Lower leg skin (tissue), 4 donors: ENCODE measurements at places on chromosomes 11 and 22. TPM values are rescaled to one million over a fixed set of nuclear protein-coding genes. Genes with fewer than 3 reads are reported as not detected.

KDM2A gene
- total RNA-seq, result 64.5 TPM

TRIM22 gene
- total RNA-seq, result 11.3 TPM

ARHGEF17 gene
- total RNA-seq, result 18.8 TPM

OR8G1 gene
- total RNA-seq, result not detected

DNA sequence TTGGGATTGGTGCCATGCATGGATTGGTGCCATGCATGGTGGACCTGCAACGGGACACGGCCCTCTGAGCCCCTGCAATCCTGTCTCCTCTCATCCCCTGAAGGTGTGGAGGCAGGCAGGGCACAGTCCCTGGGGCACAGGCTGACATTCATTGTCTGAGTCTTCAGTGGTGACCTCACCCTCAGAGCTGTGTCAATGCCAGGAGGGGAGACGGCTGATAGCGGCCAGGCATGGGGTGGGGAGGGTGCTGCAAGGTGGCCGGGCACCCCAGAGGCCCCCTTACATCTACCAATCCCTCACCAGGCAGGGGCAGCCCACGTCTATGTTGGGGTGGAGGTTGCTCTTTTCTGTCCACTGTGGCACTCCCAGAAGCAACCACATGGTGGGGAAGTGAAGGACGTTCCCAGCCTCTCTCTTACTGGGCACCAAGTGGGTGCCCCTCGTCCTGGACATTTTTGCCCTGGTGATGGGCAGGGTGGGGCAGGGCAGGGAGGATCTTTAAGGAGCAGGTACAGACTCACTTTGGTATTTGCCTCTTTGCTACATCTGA is 47.6 kb downstream of the NECTIN1 start:
- DNase-seq, result no peak

DNA sequence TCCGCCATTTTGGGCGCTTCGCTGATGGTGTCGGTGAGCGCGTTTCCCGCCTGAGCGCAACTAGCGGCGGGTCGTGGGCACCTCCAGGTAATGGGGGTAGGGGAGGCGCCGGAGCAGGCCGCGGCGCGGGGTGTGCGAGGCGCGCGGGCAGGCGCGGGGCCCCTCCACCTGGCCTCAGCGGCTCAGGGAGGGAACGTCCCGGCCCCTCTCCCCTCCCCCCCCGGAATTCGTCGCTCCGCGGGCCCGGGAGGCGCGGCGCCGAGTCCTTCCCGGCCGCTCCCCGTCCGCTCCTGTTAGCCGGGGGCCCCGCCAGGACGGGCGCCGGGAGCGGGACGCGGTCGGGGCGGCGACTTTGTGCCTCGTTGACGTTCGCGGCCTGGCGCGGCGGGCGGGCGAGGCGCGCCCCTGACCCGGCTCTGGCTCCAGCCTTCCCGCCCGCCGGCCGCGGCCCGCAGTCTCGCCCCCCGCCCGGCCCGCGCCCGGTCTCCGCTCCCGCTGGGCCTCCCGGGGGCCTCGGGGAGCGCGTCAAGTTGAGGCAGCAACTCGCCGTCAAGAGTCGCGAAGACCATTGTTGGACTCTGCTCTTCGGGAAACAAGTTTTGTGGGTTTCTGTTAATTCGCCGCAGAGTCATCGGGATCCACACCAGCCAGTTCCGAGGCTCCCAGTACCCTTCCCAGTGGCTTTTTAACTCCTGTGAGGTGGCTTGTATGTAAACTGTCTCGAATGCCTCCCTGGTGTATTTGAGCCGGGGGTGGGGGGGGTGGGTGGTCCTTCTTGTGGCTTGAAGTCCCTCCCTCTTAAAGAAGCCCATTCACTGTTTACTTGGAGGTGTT is at the start of gene PPP6R3:
Gene PPP6R3 (plus strand): TSS at position 12 of the 834 bp plus-strand sequence. CDS start 76,913 bp downstream, outside the sequence.
- peak; percentile 91 for DNase-seq

DNA sequence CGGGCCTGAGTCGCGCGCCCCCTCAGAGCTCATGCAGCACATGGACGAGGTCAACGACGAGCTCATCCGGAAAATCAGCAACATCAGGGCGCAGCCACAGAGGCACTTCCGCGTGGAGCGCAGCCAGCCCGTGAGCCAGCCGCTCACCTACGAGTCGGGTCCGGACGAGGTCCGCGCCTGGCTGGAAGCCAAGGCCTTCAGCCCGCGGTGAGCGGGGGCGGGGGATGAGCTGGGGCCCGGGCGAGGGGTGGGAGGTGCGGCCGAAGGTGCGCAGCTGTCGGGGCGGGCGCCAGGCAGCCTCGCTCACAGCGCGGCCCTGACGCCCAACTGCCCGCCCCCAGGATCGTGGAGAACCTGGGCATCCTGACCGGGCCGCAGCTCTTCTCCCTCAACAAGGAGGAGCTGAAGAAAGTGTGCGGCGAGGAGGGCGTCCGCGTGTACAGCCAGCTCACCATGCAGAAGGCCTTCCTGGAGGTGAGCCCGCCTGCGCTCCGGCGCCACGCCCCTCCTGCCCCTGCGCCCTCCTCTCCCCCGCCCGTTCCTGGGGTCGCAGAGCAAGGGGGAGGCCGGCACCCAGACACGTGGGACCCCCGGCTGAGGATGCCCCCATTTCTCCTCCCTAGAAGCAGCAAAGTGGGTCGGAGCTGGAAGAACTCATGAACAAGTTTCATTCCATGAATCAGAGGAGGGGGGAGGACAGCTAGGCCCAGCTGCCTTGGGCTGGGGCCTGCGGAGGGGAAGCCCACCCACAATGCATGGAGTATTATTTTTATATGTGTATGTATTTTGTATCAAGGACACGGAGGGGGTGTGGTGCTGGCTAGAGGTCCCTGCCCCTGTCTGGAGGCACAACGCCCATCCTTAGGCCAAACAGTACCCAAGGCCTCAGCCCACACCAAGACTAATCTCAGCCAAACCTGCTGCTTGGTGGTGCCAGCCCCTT is 20.5 kb downstream of the EPS8L2 start:
- DNase-seq, result no peak

DNA sequence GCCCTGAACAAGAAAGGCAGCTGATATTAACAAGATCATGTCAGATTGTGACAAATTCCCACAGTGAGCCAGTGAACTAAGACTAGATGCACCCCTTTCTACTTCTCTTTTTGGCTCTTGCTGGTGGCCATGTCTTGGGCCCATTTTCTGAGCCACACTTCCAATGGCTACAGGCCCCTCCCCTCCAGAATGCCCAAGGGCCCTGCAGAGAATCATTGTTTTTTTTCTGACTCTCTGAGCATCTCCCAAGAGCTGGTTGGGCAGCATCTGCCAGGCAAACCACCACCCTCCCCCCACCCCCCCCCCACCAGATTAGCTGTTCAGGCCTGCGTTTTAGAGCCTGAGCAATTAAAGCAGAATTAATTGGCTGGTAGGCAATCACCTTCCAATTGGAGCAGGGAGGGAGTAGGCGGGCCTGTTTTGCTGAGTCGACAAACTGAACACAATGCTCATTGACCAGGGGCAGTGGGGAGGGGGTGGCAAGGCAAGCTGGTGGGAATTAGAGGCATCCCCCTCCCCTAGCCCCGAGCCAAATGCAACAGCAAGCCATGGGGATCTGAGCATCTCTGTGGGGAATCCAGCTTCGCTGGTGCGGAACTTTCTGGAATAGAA is 541.4 kb downstream of the MN1 start:
- DNase-seq, result no peak

DNA sequence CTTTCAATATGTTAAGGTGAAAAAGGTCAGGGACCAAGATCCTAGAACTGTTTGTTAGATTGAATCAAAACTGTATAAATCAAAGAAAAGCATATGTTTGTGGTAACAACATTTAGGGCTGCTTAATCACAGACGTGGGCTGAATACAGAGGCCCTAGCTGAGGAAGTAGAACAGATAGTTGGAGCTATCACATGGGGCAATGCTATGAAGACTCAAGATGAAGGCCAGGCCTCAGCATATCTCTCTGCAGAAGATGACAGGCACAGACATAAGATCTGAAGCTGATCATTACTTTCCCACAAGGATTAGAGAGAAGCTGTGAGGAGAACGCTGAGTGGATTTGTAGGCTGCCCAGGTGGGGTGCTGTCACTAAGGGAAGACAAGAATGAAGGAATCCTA is 158.6 kb upstream of the CARD18 start:
- no peak for DNase-seq

GRCh38 chr11:48104568-48104924 is 112.1 kb upstream of the OR4B1 start:
- no peak for DNase-seq

DNA sequence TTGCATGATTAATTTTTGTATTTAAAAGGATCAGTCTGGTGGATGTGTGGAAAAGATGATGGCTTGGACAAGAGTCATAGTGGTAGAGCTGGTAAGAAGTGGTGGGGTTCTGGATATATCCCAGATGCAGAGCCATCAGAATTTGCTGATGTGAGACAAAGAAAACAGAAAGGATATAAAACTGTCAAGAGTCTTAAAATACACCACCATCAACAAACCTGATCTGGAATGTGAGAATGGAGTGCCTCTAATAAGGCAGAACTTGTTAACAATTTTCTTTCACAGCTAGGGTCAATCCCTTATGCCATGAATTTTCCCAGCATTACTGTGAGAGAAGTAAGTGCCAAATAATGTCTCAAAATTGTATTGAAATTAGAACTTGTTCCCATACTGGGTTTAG is 215.4 kb downstream of the METTL15 start:
- no peak for DNase-seq

DNA sequence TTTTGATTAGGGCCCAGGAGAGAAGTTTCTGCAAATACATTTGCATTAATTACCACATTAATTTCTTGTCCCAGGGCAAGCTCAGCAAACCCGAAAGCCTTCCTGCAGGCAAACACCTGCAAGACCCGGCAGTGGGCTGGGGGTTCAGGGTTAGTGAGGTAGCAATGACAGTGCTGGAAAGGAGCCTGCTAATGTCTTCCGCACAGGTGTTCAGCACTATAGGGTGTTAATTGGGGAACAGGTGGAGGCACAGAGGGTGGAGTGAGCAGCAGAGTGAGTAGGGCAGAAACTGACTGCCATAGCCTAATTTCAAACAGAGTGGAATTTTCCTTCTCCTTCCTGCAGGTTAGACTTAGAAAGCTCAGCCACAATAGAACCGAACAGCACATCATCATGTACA is 50.9 kb upstream of the UBASH3B start:
- DNase-seq, result no peak

- DNase-seq, result no peak
Observed at GRCh38 chr22:50577987-50578775, at the start of gene CPT1B. Gene CPT1B, minus strand, starts transcription at chr22:50578427. Its CDS starts 512 bp downstream, at chr22:50577915.

DNA sequence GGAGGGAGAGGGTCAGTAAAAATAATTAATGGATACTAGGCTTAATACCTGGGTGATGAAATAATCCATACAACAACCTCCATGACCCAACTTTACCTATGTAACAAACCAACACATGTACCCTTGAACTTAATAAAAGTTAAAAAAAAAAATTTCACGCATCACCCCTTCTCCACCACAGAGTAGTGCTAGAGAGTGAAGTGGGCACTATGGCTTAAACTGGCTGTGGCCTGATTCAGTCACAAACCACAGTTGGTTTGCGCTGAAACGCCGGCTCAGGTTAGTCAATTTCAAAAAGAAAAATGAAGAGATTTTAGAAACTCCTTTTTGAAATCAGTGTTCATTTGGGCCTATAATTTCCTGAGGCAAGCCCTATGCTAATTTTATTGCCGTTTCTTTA is 144.3 kb downstream of the TRPC6 start:
- DNase-seq, result no peak
